ENCODE measurements at places on chromosomes 7 and 10.

- DNase-seq = peak; percentile 52
Observed at GRCh38 chr10:103759100-103759781, 96.1 kb downstream of the SH3PXD2A start.

DNA sequence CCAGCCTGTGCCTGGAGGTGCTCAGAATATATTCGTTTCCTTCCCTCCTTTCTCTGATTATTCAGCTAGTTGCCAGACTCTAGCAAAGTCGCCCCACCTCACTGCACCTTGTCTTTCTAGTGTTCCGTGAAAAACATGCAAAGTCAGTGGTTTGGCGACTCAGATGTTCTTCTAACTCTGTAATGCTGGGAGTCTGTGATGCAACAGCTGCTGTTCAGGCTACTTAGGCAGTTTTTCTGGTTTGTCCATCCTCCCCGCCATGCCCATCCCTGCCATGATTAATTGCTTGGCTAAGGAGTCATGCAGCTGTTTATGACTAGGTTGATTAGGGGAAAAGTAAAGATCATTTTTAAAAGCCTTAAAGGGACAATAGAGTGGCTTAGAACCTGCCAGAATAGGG lies 99.4 kb downstream of the MTPN start:
- no peak for DNase-seq

DNA sequence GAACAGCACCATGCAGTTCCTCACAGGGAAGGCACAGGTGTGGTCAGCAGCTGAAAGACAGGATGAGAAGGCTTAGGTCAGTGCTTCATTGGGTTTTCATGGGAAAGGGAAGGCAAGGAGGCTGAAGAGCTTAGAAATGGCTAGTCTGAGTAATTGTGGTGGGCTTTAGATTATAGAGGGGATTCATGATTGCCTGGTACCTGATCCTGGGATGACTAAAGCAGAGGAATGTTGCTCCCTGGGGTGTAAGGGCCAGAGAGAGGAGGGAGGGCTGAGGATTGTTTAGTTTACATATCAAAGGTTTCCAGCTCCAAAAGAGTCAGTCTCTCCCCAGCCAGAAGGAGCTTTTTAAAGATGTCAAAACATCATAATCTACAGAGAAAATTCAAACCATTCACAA lies 396.3 kb upstream of the POM121L12 start:
- DNase-seq = no peak

DNA sequence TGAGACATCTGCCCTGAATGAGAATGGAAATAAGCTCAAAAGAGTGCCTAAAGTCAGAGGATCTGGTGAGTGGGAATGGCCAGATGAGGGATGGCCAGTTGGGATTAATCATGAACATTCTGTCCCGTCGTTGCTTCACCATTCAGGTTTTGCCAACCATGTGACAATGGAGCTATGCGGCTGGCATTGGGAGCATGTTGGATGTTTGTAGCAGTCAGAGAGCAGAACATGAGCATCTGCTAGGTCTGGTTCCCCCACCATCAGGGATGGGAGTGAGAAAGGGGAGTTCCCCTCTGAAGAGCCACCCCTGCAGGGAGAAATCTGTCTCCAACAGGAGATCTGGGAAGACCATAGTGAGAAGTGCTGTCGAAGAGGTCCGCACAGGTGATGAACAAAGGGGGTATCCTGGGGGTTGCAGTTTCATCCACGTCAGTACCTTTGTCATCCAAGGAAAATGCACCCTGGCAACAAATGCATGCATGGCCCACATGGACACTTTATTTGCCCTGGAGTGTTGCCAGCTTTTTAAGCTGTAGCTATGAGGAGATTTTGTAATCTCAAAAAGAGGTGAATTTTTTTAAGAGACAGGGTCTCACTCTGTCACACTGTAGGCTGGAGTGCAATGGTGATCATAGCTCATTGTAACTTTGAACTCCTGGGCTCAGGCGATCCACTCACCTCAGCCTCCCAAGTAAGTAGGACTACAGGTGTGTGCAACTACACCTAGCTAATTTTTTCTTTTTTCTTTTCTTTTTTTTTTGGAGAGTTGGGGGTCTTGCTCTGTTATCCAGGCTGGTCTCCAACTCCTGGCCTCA lies 190.2 kb downstream of the CAMK1D start:
- DNase-seq = no peak

DNA sequence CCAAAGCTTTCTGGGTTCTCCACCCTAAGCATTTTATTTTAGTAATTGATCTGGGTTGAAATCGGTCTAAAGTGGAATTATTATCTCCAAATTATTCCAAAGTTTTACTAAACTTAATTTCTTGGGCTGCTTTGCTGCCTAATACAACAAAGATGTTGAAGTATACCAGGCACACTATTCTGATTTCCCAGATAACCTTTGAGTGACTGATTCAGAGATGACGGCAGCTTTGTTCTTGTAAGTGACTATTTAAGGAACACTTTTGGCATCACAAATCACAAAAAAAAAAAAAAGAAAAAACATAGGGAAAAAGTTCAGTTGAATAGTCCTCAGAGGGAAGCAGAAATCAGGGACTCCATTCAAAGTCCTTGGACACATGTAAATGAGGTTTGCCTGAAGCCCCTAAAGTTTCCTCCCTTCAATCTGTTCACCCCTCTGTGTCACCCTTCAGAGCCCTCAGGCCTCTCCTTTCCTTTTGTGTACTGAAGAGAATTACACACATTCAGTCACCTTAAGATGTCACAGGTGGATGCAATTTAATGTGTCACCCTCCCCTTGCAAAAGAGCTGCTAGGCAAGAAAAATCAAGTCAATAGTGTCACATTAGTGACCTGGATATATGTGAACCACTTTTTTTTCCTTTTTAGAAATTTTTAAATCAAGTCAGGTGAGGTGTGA lies 81.5 kb downstream of the RTKN2 start:
- DNase-seq = no peak

DNA sequence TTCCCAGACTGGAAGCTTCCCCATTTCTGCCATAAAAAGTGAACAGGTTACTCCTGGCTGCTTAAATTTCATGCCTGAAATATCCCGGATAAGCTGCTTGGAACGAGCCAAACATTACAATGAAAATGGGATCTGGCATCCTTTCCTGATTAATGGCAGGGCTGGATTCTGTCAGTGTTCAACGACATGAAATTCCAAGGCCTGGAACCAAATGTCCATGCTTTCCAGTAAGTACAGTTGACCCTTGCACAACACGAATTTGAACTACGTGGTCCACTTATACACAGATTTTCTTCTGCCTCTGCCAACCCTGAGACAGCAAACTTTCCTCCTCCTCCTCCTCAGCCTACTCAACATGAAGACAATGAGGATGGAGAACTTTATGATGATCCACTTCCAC lies 65.4 kb downstream of the SGMS1 start:
- no peak for DNase-seq

GRCh38 chr10:87716348-87716670 lies 56.6 kb downstream of the PAPSS2 start:
- DNase-seq = no peak

GRCh38 chr10:59830601-59831259 lies 75.6 kb downstream of the CCDC6 start:
- no peak for DNase-seq

- DNase-seq = no peak
Observed at GRCh38 chr10:119022846-119023552, 6.5 kb upstream of the NANOS1 start.

GRCh38 chr7:30708412-30708811 lies 26.2 kb upstream of the CRHR2 start:
- no peak for DNase-seq

DNA sequence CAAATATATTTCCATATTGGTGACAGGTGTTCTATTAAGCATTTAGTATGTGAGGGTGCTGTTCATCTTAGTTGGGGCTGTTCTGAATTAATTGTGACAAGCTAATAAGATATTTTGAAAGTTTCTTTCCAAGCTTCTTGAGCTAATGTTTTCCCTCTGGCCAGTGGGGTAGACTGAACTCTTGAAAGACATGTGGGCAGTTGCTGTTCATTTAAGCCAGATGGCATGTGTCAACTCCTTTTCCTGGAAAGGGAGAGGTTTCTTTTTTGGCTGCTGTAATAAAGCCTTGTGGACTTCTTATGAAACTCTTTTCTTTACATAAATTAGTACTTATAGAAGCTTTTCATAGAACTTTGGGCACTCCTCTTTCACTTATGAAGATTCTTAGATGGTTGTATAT lies 21.7 kb downstream of the RAB18 start:
- DNase-seq = no peak

DNA sequence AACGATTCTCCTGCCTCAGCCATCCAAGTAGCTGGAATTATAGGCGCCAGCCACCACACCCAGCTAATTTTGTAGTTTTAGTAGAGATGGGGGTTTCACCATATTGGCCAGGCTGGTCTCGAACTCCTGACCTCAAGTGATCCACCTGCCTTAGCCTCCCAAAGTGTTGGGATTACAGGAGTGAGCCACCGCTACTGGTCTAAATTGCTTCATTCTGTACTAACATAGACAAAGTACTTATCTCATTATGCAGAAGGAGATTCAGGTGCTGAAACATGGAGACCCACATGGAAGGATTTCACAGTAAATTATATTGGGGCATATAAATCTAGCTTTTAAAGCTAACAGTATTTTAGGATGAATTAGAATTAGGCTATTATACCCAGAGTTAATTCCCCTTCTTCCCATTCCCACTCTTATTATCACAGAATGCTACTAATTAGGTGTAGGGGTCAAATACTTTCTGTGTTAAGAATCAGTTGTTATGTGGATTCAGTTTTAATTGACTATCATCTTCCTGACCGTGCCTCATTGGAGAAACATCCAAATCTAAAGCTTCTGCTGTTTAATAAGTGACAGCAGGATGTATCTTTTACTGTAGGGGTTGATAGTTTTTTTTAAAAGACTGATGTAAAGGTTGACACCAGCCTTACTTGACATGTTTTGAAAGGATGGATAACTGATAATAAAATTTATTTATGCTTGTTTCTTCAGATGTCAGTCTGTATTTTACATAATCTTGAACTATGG lies 27.2 kb downstream of the ADK start:
- no peak for DNase-seq

DNA sequence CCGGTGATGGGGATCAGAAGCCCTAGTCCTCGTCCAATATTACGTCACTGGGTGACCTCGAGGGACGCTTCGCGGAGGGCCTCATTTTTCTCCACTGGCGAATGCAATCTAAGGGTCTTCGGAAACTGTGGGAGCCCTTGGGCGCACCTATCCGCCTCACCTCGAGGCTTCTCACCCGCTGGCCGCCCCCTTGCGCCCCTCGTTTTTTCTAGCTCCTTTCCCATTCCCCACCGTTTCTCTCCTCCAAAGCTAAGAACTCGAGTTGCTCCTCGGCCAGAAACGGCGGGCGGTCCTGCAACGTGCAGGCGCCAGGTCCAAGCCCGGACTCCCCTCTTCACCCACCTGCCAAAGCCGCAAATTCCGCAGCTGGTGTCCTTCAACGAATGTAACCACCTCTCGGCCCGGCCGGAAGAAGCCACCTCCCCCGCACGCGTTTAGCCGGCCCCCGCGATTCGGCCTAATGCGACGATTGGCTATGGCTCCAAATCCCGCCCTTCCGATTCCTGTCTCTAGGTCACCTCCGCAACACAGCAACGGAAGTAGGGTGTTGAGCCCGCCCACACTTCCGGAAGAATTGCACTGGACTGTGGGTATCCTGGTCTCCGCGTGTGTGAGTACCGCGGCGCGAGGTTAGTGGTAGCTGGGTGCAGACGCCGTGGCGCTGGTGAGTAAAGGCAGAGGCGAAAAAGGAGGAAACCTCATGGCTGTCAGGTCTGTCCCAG lies at the start of the genes ATP5MK and PDCD11:
Gene ATP5MK (minus strand): TSS at position 409 of the 722 bp plus-strand sequence. CDS start 4,018 bp downstream, outside the sequence.
Gene PDCD11 (plus strand): TSS at position 560 of the 722 bp plus-strand sequence. CDS start 1,801 bp downstream, outside the sequence.
- DNase-seq = peak; percentile 97

DNA sequence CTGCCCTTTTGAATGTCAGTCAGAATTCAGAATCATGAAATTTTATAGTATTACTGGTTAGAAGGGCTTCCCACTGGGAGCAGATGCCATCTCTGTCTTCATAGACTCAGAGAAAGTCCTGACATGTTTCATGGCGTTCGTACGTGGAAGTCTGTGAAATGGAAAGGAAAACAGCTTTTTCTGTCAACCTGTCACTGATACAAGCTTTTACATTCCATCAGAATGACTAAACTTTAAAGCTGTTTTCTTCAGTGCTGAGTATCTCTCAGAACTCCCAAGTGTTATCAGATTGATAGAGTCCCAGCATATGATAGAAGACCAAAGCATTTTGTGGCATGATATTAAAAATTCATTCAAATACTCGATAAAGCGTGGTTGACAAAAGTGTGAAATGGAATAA lies 726.7 kb upstream of the GALNT17 start:
- DNase-seq = no peak

DNA sequence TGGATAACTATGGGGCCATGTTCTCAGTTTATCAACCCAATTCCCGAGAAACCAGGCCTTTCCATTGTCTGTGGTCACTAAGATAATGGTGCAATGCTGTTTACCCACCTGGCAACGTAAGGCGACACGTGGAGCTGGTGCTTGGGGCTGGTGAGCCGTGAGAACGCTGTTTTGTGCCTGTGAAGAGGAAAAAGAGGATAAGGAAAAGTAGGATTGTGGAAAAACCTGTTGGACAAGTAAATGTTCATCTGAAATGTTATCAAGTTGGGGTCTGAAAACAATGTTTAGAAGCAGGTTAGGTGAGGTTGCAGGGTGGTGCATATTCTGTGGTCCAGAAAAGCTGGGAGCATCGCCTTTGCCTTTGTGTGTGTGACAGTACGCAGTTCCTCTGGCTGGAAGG lies 88.5 kb downstream of the PPP1R17 start:
- DNase-seq = no peak

DNA sequence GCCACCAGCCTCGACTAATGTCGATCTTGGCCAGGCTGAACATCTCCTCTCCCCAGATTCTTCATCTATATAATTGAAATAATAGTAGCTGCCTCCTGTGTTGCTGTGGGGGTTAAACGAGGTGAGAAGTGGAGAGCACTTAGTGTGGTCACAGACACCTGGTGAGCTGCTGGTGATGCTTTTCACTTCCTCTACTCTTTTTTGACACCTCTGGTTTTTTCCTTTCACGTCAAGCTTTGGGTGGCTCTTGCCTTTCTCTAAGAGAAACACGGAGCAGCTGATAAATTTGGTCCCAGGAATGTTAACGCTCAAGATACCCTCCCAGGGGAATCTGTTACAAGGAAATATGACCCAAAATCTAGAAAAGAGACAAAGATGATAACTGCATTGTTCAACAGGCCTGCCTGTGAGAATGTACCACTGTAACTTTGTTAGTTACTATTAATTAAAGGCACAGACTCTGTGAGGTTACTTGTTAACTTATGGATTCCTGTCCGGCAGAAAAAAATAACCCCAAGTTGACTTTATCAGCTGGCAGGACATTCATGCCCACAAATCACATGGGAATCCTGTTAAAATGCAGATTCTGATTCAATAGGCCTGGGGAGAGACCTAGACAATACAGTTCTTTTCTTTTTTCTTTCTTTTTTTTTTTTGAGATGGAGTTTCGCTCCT lies 9.5 kb upstream of the NPFFR1 start:
- DNase-seq = no peak

DNA sequence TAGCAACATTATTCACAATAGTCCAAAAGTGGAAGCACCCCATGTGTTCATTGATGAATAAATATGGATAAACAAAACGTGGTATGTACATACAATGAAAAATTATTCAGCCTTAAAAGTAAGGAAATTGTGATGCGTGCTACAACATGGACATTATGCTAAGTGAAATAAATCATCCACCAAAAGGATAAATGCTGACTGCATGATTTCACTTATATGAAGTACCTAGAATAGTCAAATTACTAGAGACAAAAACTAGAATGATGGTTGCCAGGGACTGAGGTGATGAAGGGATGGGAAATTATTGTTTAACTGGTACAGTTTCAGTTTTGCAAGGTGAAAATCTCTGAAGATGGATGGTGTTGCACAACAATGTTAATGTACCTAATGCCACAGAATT lies 56.6 kb downstream of the THSD7A start:
- no peak for DNase-seq
